ENCODE measurements at places on chromosomes 1 and 21. TPM values are rescaled to one million over a fixed set of nuclear protein-coding genes. Genes with fewer than 3 reads are reported as not detected.

DNA sequence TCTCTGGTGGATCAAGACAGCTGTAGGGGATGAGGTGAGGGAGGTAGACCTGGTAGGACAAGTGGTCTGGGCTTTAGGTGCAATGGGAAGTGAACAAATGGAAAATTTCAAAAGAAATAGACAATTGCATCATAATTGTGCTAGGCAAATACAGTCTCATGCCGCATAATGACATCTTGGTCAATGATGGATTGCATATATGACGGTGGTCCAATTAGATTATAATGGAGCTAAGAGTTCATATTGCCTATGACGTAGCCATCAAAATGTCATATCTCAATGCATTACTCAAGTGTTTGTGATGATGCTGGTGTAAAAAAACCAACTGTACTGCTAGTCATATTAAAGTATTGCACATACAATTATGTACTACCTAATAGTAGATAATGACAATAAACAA lies 19.0 kb downstream of the KCNK2 start:
- no peak for DNase-seq

GRCh38 chr1:118113261-118113660 lies 71.8 kb downstream of the SPAG17 start:
- no peak for DNase-seq

The C1orf226 gene
- total RNA-seq, result 4.3 TPM

The XCL1 gene
- total RNA-seq, result 0.16 TPM

The TSSK3 gene
- total RNA-seq, result 6.6 TPM

GRCh38 chr1:97433824-97434177 lies 487.0 kb downstream of the DPYD start:
- DNase-seq, result no peak

DNA sequence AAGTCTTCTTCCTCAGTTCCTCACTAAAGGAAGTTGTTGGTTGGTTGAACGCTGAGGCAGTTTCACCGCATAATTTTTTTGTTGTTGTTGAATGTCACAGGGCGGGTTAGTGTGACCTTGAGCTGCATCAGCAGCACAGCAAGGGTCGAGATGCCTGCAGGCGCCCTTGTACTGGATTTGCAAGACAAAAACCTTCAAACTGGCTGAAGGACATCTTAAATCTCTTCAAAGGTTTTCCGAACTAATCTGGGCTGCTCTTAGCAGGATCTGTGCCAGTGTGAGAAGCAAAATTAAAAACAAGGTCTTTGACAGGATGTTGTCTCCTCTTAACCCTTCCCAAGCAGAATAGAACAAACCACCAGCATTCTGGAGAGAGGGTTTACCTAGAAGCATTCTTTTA lies 59.4 kb downstream of the NRIP1 start:
- no peak for DNase-seq

Measured in mesothelial cell of epicardium (in vitro differentiated cells).